ENCODE measurements at places on chromosomes 2 and 18.
A peak's percentile ranks its signal among the peaks of the same experiment; 100 is the strongest.

GRCh38 chr2:223093436-223094241 lies 41.6 kb downstream of the KCNE4 start:
- DNase-seq, result peak; percentile 66

DNA sequence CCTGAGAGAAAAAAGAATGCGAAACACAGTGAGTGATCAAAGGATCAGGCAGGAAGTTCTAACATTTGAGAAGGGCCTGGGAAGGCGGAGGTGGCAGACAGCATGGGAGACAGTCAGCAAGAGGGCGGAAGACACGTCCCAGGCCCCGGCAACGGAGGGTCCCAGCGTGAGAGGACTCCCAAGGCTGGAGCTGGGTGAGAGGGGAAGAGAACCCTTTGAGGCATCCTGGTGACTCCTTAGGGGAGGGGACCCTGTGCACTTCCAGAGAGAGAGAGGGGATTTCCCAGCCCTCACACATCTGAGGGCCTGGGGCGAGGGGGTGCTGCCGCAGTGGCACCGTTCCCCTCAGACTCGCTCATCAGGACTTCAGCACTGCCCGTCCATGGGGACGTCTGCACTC lies 133.4 kb downstream of the RTP5 start:
- no peak for DNase-seq

GRCh38 chr18:49819823-49820671 lies 6.7 kb upstream of the ACAA2 start:
- no peak for DNase-seq

GRCh38 chr2:85651097-85651496 lies 16.9 kb downstream of the SFTPB start:
- no peak for DNase-seq

DNA sequence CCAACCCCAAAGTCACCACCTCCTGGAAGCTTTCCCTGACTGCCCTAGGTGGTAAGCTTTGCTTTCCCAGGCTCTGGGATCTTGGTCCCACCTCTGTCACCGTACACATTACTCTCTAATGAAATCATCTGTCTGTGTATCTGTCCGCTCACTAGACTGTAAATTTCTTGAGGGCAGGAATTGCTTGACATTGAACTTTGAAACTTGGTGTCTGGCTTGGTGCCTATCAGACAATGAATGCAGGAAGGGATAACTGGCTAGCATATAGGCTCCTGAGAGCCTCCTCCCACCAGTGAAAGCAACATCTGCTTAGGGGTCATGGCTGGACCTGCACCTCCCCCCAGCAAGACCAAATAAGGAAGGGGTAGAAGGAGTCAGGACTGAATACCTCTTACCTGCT lies 155.7 kb downstream of the TNS1 start:
- DNase-seq, result no peak

DNA sequence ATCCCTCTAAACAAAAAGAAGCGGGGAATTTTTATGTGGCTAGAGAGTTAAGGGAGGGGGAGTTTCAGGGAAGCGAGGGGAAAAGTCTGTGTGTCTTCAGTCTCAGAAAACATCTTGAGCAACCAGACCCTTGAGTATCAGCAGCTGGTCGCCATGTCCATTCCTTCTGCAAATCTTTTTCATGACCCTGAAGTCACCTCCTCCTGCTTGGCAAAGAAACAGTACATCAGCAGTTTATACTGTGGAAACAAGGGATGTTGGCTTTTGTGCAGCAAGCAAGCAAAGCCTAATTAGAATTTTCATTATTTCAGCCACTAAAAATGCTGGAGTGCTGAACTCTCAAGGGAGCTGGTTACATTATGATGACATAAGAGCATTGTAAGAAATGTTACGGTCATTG lies 187.4 kb upstream of the SLC8A1 start:
- DNase-seq, result no peak

GRCh38 chr18:11548396-11548795 lies 61.0 kb upstream of the SLC35G4 start:
- no peak for DNase-seq

- DNase-seq, result no peak
Measured at GRCh38 chr2:223114917-223115316, 62.9 kb downstream of the KCNE4 start.

- DNase-seq, result no peak
Measured at GRCh38 chr2:212213191-212213590, 325.4 kb downstream of the ERBB4 start.

DNA sequence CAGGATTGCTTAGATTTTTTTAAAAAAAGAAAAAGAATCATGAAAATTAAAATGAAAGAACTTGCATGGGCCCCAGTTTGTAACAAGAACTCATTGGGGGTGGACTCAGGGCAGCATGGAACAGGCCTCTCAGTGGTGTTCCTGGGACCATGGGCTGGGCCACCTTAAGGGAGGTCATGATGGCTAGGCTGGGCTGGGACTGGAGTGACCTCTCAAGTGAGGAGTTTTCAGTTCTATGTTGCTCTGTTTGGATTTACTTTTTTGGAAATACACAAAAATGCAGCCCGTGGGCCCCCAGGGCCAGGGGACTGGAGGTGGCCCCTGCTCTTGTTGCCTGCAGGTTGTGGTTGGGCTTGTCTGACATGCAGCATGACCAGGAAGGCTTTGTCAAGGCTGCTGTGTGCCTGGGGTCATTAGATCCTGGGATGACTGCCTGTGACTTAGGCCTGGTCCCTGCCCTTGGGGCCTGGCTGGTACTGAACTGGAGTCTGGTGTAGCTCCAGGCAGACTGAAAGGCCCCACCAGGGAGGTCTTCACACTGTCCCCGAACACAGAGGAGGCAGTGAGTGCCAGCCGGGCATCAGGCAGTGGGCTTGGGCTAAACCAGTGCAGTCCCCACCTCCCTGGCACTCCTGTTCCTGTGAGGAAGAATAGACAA lies 115.6 kb downstream of the GLI2 start:
- DNase-seq, result no peak

DNA sequence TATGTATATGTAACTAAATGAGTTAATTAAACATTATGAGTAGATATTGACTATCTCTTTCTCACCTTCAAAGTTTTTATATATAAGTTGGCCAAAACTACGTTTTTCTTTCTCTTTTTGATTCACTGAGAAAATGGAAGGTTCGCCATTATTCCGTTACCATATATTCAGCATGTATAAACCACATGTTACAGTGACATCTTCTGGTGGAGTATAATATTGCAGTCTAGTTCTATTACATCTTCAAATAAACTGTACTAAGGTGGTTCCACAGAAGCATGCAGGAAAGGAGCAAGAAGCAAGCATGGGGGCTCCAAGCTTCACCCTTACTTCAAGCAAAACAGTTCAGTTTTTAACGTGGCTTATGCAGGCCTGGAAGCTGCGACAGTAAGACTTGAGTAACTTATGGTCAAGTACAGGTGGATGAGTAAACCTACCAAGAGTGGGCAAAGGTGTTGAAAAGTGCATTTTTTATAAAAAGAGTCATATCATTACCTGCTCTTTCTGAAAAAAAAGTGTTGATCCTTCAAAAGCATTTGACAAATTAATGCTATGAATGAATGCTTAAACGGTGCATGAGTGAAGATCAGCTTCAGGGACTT lies 129.8 kb upstream of the RAB6C start:
- DNase-seq, result no peak

DNA sequence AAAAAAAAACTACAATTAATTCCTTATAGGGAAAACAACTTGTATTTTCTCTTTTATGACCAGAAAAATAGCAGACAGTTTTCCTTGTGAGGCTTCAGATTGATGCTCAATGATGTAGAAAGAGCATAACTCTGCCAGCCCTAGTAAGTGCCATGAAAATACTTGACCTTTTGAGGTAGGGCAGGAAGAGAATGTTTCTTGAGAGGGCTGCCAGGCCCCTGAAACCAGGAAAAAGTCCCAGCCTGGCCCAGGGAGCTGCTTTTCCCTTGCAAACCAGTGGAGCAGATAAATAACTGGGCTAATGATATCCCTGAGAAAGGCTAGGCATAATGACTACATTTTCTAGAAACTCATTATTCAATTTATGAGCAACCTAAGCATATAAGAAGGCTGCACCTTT lies 126.8 kb downstream of the SLC8A1 start:
- DNase-seq, result no peak

DNA sequence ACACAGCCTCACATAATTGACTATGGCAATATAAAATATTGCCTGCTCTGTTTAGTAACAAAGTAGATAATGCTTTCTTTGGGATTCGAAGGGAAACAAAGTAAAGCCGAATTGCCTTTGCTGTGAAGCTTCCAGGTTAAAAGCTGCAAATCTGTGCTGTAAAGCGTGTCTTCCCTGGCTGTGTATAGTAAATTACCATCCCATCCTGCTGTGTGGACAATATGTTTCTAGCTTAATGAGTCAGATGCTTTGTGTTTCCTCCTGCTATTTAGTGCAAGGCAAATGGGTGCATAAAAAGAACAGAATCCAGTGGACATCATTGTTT lies 265.1 kb downstream of the SOCS6 start:
- no peak for DNase-seq

DNA sequence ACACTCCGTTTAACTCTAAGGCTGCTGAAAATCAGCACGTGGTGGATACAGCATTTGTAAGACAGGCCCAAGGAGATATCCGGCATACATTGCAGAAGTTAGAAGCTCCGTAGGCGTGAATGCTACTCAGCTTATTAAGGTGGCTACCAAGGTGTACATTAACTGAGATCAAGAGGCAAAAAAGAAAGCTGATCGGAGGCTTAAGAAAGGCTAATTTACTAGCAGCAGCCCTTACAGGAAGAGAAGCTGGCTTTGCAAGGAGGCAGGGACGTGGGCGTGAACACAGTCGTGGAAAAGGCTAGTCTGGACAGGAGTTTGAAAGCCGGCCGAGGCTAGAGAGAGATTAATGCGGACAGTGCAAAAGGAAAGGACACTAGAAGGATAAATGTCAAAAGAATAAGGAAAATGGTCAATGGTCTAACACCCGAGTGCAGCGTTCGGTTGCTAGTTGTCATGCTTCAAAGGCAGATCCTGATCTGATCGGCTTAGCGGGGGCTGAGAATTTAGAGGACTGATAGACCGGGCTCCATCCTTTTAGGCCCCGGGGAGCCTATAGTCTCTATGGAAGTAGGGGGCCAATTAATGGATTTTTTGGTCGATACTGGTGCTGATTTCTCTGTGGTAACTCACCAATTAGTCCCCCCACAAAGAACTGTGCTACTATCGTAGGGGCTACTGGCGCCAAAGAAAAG lies 45.6 kb upstream of the SELENOI start:
- no peak for DNase-seq

DNA sequence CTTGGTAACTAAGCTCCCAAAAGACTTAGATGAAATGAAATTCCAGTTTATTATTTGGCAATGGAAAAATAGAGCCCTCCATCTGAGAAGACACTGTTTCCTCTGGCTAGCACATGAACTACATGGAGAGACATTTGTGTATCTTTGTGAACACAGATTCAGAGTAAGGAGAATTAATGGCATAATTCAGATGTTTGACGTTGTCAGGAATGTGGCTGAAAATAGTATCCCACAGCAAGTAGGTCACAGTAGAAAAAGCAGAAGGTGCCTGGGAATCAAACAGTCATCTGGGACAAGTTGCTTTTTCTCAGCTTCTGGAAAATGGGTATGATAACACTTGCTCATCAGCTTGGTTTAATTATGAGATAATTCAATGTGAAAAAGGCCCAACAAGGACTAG lies 288.6 kb downstream of the PTPRM start:
- DNase-seq, result no peak

DNA sequence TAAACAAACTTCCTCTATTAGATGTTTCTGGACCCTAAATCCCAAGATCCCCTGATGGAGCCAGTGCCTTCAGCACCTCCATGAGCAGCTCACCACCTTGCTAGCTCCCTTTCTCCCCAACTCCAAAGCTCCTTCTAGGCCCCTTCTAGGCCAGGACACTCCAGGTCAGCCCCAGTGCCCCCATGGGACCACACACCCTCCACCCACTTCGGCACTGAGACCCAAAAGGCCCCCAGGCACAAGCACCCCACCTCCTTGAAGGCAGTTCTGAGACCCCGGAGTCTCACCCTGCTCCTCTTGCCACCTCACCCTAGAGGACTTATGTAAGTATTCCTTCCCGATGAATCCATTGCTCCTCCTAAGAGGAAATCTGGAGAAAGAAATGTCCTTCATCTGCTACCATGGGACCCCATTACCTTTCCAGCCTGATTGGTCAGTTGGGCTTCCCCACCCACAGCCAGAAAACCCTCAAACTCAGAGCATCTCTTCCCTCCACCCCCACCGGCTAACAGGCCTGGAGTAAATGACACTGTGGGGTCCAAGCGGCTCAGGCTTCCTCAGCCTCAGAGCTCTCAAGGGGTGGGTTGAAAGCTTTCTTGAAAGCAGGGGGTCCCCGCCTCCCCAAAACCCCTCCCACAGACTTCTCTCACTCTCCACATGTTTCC lies 9.8 kb upstream of the ARMC9 start:
- no peak for DNase-seq

GRCh38 chr2:21326152-21326551 lies 202.4 kb downstream of the TDRD15 start:
- DNase-seq, result no peak

- DNase-seq, result peak; percentile 62
Measured at GRCh38 chr2:25339791-25340180, 1.9 kb downstream of the DNMT3A start.

- DNase-seq, result no peak
Measured at GRCh38 chr18:21896732-21897336, 156.2 kb downstream of the MIB1 start.

DNA sequence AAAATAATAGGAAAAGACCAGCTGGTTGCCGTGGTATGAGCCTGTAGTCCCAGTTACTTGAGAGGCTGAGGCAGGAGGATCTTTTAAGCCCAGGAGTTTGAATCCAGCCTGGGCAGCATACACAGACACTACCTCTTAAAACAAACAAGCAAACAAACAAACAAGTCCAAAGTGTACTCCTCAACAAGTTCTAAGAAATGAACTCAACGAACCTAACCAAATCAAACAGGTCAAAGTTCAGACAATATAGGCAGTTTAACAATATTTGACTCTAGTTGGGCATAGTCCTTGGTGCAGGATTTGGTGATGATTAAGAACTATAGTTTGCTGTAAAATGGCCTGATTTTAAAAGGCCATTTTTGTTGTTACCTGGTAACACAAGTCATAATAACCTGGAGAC lies 41.9 kb upstream of the RHOB start:
- DNase-seq, result no peak

All from glutamatergic neuron (in vitro differentiated cells).